Heart left ventricle (tissue), 16 donors: ENCODE measurements at places on chromosomes 7 and 10.

- peak overlapping the region; percentile 89 for H3K4me3 ChIP-seq
- peaks cover 7% of the 10 kb centered on the region for H3K36me3 ChIP-seq
- no peak for DNase-seq
- peak overlapping the region; percentile 87 for H3K27ac ChIP-seq
Observed at GRCh38 chr7:151081170-151082101, 827 bp upstream of the FASTK start.

- H3K27ac ChIP-seq: no peak overlapping the region
- no peak for DNase-seq
- H3K36me3 ChIP-seq: no peaks in the 10 kb centered on the region
- H3K27me3 ChIP-seq: no peaks in the 10 kb centered on the region
Observed at GRCh38 chr10:75776738-75777504, 345.5 kb downstream of the LRMDA start.

DNA sequence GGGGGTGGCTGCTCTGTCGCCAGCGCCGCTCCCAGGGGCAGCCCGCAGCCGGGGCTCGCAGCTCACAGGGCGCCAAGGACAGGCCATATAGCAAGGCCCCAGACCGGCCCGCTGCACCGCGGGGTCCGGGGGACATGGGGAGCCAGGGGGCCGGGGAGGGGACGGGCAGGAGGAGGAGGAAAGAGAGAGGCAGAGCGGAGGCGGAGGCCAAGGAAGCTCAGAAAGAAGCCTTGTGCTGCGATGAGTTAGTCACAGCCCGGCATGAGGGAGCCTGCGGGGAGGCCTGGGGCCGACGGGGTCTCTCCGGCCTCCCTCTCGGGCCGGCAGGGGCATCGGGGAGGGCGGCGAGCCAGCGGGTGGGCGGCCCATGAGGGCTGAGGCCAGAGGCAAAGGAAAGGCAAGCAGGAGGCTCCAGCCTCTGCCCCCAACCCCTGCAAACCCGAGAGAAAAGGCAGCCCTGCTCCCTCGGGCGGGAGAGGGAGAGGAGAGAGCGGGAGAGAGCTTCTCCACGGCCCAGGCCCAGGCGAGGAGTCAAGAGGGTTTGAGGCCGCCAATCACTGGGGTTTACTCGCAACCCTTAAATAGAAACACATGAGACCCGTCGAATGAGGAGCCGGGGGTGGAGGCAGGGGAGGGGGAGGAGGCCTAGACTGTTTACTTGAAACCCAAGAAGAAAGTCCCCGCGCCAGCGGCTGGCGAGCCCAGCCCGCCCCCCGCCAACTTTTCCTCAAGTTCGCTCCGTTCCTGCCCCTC lies 167.9 kb downstream of the NEURL1 start:
- peaks cover 25% of the 10 kb centered on the region for H3K36me3 ChIP-seq
- DNase-seq: peak; percentile 83
- peak overlapping the region; percentile 79 for H3K27ac ChIP-seq

- no peaks in the 10 kb centered on the region for H3K4me1 ChIP-seq
- no peaks in the 10 kb centered on the region for H3K27me3 ChIP-seq
- H3K27ac ChIP-seq: no peak overlapping the region
- H3K36me3 ChIP-seq: peaks cover 13% of the 10 kb centered on the region
- H3K4me3 ChIP-seq: no peak overlapping the region
Observed at GRCh38 chr7:105480931-105481330, 41.1 kb downstream of the PUS7 start.

DNA sequence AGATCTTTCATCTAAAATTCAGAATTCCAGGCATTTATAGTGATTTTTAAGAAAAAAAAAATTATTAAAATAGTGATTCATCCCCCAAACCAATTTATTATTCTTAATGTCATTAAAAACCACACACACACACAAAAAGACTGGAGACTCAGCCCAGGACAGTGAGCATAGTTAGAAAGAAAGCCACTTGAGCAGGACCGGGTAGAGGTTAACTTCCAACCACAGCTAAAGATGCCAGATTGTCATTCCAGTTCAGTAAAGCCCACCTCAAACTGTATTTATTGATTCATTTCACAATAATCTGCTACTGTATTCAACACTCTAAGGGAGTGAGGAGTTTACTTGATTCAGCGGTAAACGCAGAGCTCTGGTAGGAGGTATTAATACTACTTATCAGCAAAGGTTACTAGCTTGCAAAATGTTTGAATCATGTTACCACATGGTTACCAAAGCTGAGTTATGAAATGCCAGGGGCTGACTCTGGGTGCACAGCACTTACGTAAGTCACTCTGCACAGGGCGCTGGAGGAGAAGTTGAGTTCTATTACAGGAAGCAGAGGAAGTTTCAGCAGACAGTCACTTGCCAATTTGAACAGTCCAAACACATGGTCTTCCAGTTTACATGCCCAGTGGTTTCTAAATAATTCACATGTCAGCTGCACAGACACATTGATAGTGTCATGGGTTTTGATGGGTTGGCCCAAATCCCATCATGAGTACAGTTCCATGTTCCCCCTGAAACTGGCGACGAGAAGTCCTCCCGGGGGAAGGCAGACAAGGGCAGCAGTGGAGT lies 64.6 kb downstream of the KLF6 start:
- peak; percentile 80 for DNase-seq
- H3K36me3 ChIP-seq: no peaks in the 10 kb centered on the region
- no peaks in the 10 kb centered on the region for H3K27me3 ChIP-seq
- no peaks in the 10 kb centered on the region for H3K4me1 ChIP-seq

- H3K4me3 ChIP-seq: no peak overlapping the region
- peaks cover 99% of the 10 kb centered on the region for H3K4me1 ChIP-seq
- H3K27me3 ChIP-seq: no peaks in the 10 kb centered on the region
Observed at GRCh38 chr7:131624536-131624935, 68.1 kb upstream of the PODXL start.

DNA sequence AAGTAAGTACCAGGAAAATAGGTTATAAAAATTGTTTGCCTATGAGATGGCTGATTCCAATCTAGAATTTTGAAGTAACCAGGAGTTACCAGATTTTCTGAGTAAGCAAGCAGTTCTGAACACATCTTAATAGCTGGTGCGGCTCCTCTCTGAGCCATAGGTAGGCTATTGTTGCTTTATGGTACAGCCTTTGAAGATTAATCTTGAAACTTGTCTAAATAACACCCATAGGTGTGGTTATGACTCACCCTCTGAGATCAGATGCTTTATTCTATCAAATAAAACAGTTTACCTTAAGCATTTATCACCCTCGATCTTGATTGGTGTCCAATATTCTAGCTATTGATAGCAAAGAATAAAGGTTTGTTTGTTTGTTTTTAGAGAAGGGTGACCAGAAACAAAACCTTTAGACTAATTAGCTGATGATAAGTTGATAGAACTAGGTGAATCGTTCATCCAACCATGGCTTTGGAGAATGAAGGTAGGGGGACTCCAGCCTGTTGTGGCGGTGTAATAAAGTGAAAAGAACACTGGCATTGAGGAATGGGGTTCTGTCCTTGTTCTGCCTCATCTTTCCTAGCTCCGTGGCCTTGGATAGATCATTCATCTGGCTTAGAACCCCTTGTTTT lies 72.2 kb downstream of the VTI1A start:
- H3K27me3 ChIP-seq: no peaks in the 10 kb centered on the region
- DNase-seq: no peak
- H3K27ac ChIP-seq: no peak overlapping the region
- H3K4me1 ChIP-seq: no peaks in the 10 kb centered on the region
- H3K4me3 ChIP-seq: no peak overlapping the region

GRCh38 chr10:124379609-124380193 lies 39.0 kb downstream of the OAT start:
- H3K27ac ChIP-seq: no peak overlapping the region
- no peaks in the 10 kb centered on the region for H3K36me3 ChIP-seq
- H3K4me3 ChIP-seq: no peak overlapping the region
- H3K27me3 ChIP-seq: no peaks in the 10 kb centered on the region
- no peaks in the 10 kb centered on the region for H3K4me1 ChIP-seq

DNA sequence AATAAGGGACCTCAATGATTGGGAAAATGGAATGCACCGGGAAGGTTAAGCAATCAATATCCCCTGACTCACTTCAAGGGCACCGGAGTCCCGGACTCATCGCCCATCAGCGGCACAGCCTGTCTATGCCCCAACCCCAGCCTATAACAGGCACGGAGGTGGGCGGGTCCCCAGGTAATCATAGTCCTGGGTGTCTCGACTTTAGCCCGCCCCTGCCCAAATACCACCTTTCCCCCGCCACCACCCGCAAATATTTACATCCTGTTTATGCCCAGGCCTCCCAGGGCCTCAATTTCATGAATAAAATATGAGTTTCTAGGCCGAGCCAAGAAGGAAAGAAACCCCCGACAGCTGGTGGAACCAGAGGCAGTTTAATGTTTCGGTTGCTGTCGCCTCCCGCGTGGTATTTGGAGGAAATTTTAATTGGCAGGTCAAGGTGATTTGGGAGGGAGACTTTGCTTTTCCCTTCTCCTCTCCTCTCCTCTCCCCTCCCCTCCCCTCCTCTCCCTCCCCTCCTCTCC lies 15.6 kb upstream of the RFC2 start:
- peak; percentile 70 for DNase-seq
- no peak overlapping the region for H3K27ac ChIP-seq
- no peaks in the 10 kb centered on the region for H3K27me3 ChIP-seq
- H3K4me1 ChIP-seq: peaks cover 32% of the 10 kb centered on the region
- H3K4me3 ChIP-seq: peak overlapping the region; percentile 66

GRCh38 chr7:95246831-95247370 lies 77.4 kb downstream of the PON1 start:
- DNase-seq: peak; percentile 25
- no peak overlapping the region for H3K4me3 ChIP-seq
- H3K36me3 ChIP-seq: no peaks in the 10 kb centered on the region

DNA sequence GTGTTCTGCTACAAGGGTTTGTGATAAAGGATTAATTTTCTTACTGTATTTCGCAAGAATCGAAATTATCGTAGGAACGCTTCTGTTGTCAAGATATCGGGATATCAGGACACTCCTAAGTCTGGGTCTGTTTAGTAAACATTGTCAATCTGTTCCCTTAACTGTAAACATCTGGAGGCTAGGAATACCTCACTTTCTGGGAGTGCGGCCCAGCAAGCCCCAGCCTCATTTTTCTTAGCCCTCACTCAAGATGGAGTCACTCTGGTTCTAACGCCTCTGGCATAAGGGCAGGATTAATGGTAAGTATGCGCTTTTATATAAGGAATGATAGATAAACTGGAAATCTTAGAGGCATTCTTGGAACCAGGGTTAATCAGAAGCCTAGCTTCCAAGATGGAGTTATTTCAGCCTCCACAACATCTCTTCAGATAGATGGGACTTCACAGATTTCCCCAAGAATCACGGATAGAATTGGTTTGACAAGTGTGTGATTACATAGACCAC lies 30.1 kb upstream of the CCL24 start:
- peaks cover 3% of the 10 kb centered on the region for H3K4me1 ChIP-seq
- H3K27me3 ChIP-seq: no peaks in the 10 kb centered on the region
- H3K4me3 ChIP-seq: no peak overlapping the region
- no peaks in the 10 kb centered on the region for H3K36me3 ChIP-seq

DNA sequence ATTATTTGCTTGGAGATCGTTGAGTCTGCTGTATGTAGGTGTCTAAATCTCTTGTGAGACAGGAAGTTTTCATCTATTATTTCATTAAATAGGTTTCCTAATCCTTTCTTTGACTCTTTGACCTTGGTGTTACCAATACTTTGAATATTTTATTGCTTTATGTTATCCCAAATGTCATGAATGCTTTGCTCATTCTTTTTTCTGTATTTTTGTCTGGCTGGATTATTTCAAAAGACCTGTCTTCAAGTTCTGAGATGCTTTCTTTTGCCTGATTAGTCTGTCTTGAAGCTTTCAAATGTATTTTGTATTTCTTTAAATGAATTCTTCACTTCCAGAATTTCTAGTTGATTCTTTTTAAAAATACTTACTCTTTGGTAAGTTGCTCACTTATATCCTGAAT lies 27.3 kb downstream of the UBE3C start:
- H3K4me3 ChIP-seq: no peak overlapping the region
- H3K4me1 ChIP-seq: no peaks in the 10 kb centered on the region
- no peaks in the 10 kb centered on the region for H3K27me3 ChIP-seq
- no peak overlapping the region for H3K27ac ChIP-seq
- H3K36me3 ChIP-seq: peaks cover 30% of the 10 kb centered on the region
- no peak for DNase-seq

DNA sequence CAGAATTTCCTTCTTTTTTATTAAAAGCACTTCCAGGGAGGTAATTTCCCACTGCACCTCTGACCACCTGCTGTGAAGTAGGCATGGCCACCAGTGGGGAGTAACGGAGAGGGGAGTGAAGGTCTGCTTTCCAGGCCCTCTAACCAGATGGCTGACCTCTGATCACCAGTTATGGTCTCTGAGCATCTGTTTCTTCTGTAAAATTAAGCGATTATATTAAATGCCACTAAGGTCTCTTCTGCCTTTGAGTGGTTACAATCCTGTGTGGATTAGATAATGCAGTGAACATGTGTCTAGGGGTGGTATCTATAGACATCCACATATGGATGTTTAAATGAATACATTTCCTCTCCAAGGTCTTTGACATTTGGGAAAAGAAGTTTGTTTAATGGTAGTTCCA lies 199.6 kb downstream of the HERPUD2 start:
- H3K27ac ChIP-seq: no peak overlapping the region
- no peak overlapping the region for H3K4me3 ChIP-seq
- no peak for DNase-seq
- H3K36me3 ChIP-seq: no peaks in the 10 kb centered on the region

- H3K4me1 ChIP-seq: no peaks in the 10 kb centered on the region
- no peaks in the 10 kb centered on the region for H3K36me3 ChIP-seq
- no peak overlapping the region for H3K4me3 ChIP-seq
- H3K27ac ChIP-seq: no peak overlapping the region
- no peak for DNase-seq
Observed at GRCh38 chr7:110801502-110801901, 289.4 kb upstream of the LRRN3 start.

GRCh38 chr10:80924063-80924952 lies 386.6 kb downstream of the SH2D4B start:
- H3K4me3 ChIP-seq: no peak overlapping the region
- no peaks in the 10 kb centered on the region for H3K4me1 ChIP-seq
- H3K27ac ChIP-seq: no peak overlapping the region
- peak; percentile 32 for DNase-seq
- peaks cover 8% of the 10 kb centered on the region for H3K27me3 ChIP-seq

GRCh38 chr7:158248816-158249215 lies 338.8 kb downstream of the PTPRN2 start:
- no peaks in the 10 kb centered on the region for H3K36me3 ChIP-seq
- H3K4me1 ChIP-seq: no peaks in the 10 kb centered on the region
- H3K27ac ChIP-seq: no peak overlapping the region
- H3K4me3 ChIP-seq: no peak overlapping the region
- DNase-seq: no peak
- H3K27me3 ChIP-seq: no peaks in the 10 kb centered on the region

DNA sequence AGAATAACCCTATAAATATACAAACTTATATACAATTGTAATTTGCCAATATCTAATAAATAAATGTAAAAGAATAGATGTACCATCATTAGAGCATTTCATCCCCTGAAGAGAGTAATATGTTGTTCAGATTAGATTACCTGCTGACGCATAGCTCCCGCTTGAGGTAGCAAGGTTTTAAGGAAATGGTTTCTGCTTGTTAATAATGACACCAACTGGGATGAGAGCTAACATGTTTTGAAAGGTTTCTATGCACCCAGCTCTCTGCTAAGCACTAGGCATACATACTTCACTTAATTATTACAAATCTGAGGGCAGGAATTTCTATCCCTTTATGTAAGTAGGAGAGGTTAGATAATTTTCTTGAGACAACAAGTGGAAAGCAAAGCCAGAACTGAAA lies 1003.3 kb upstream of the SORCS1 start:
- H3K4me3 ChIP-seq: no peak overlapping the region
- H3K27me3 ChIP-seq: no peaks in the 10 kb centered on the region
- H3K4me1 ChIP-seq: no peaks in the 10 kb centered on the region
- H3K36me3 ChIP-seq: no peaks in the 10 kb centered on the region
- no peak for DNase-seq
